ENCODE measurements at places on chromosomes 16 and 17.

DNA sequence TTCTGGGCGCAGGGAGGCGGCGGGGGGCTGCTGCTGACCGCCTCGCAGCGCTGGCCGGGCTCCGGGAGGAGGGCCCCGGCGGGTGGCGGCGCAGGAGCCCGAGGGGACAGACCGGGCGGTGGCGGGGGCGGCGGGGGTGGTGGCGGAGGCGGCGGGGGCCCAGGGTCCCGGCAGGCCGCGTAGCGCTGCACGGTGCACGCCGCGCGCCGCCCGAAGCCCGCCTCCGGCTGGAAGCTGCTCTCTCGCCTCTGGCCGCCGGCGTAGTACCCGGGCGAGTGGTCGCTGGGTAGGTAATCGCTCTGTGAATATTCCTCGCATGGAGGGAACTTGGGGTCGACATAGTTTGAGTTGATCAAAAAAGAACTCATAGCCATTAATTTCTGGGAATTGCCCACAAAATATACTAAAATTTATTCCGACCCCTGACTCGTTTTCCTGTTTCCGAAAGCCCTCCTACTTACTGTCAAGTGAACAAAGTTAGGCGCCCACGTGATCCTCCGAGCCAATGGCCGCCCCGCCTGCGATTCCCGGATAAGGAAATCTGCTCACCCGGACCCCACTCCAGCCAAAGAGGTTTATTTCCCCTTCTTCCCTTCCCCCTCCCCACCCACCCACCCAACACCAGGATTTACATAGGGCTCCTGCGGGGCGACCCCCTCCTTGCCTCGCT is at the start of gene HOXB4:
Gene HOXB4 (minus strand): TSS at position 405 of the 670 bp plus-strand sequence. CDS start 31 bp downstream, at position 374.
- peak; percentile 76 for DNase-seq

GRCh38 chr17:10072556-10073425 is 125.6 kb downstream of the GAS7 start:
- DNase-seq, result no peak

- no peak for DNase-seq
Measured at GRCh38 chr16:72083778-72084404, 9.5 kb downstream of the TXNL4B start.

GRCh38 chr16:67685388-67686112 is 18.9 kb downstream of the C16orf86 start:
- DNase-seq, result no peak

DNA sequence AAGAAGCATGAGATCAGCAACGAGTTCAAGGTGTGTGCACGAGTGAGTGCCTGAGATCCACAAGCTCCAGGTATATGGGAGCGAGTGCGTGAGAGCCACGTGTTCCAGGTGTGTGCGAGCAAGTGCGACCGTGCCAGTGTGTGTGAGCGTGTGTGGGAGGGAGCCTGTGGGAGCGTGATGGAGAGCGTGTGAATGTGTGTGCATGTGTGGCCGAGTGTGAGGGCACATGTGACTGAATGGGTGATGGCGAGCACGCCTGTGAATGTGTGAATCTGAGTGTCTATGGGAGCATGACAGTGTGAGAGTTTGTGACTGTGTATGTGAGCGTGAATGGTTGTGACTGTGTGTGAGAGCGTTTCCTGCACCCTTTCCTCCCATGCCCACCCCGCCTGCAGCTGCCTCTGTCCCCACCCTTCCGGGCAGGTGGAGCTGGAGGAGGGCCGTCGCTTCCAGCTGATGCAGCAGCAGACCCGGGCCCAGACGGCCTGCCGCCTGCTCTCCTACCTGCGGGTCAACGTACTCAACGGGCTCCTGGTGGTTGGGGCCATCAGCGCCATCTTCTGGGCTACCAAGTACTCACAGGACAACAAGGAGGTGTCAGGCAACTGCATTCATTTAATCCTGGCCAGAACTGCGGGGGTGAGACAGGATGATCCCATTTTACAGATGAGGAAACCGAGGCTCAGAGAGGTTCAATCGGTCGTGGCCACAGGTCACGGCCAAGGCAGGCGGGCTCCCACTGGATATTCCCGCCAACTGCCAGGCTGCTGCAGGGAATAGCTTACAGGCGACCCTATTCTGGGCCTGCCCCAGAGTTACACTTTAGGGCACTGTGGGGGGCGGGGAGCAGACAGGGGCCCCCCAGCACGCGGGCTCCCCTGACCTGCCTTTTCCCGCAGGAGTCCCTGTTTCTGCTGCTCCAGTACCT is 3.7 kb downstream of the TMC8 start:
- DNase-seq, result no peak

- DNase-seq, result no peak
Measured at GRCh38 chr17:2484876-2485275, 26.8 kb downstream of the METTL16 start.

DNA sequence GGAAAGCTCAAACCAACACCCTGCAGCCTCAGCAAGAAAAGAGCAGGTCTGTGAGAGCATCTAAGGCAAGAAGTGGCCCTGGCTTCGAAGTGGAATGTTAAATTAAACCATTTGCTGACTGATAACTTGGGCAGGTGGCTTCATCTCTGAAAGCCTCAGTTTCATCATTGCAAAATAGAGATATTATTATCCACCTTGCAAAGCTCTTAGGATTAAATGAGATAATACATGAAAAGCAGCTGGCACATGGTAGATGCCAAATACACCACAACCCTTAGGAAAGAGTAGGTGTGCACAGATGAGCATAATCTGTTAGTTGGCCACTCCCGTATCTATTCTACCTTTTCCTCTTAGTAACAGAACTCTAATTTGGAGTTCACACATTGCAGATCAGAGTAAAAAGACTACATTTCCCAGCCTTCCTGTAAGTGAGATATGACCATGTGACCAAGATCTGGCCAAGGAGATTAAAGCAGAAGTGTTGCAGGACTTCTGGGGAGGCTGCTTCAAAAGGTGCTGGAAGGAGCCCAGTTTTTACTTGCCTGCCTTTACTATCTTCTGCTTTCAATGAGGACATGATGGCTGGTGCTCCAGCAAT is 288.7 kb downstream of the SOX9 start:
- no peak for DNase-seq

GRCh38 chr16:70432723-70433457 is 6.0 kb downstream of the ST3GAL2 start:
- no peak for DNase-seq
